T-helper 2 cell (primary cell): ENCODE measurements at places on chromosomes 2 and 18.

DNA sequence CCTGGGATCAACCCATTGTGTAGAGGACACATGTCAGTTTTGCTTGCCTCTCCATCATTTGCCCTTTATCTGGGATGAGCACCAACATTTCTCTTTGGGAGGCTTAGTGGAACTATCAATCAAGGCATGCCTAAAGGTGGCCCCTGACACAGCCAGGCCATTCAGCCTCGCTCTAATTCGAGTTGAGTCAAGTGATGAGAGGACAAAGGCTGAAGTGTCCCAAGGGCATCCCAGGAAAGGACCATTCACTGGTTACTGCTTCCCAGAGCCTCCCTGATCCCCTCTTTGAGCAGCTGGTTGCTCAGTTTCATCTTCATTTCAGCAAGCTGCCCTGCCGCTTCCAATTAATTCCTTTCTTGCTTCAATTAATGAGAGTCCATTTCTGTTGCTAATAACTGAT lies 63.5 kb downstream of the DNER start:
- DNase-seq, result no peak

DNA sequence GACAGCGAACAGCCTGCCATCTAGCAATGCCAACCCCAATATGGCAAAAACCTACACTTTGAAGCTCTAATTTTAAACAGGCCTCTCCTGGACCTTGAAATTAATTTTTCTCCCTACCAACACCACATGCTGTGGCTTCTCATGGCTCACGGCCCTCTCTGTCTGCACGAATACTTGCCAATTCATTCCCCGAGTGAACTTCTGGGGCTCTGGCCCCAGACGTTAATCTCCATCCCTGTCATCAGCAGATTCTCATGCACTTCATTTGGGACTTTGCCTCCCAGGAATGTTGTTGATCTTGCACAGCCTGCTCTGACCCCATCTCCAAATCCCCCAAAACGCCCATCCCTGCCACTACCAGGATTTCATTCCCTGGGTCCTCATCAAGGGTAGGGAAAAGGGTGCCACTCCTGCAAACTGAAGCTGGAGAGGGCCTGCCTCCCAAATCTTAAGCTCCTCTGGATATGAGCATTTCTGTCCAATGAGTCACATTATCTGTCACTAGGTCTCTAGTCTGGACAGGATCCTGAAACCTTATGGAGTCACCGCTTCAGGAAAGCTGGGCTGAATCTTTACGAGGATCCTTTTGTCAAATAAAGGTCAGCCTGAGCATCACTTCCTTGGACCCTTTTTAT lies 10.4 kb downstream of the FIGLA start:
- no peak for DNase-seq

DNA sequence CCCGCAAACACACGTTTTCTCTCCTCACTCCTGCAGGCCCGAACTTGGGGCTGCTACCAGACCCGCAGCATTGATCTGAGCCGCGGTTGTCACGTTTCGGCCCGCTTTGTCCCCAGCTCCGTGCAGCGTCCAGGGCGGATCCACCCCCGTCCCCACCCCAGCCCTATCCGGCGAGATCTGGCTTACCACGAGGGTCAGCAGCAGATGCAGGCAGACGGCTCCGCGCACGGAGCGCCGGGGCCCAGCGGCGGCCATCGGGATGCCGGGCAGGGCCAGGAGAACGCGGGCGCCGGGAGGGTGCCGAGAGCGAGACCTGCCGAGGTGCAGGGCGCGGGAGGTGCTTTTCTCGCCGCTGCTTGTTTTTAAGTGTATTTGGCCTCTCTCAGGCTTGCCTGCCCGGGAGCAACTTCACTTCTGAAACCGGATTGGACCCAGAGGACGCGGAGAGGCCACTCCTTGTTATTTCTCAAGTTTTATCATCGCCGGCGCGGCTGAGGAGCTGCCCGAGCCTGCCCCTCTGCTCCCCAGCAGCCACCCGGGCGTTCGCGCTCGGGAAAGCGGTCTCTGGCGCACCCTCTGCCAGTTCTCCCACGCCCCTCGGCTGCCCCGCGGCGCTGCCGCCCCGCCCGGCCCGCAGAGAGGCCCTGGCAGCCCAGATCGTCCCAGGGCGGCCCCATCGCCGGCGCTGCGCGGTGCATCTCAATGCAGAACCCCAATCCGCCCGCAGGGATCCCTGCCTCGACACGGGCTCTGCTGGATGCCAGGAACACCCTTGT lies at the start of gene DSC3:
Gene DSC3, minus strand, starts transcription at position 337 of the 776 bp plus-strand sequence. Its CDS starts 82 bp downstream, at position 255.
- no peak for DNase-seq

DNA sequence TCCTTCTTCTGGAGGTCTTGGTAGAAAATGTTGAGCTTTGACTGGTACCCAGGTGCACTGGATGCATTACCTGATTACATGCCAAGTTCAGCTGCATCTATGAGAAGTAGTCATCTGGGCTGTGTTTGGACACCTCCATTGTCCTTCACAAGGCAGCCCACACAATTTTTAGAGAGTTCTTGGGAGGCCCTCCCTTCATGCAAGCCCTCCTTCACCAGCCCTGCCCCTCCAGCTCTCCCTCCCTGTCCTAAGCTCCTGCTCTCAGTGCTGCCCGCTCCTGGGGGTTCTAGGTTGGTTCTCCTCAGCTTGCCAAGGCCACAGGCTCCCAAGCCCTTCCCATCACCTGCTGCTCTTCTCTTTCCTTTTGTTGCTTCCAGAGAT lies 148.7 kb downstream of the DYSF start:
- DNase-seq, result no peak

DNA sequence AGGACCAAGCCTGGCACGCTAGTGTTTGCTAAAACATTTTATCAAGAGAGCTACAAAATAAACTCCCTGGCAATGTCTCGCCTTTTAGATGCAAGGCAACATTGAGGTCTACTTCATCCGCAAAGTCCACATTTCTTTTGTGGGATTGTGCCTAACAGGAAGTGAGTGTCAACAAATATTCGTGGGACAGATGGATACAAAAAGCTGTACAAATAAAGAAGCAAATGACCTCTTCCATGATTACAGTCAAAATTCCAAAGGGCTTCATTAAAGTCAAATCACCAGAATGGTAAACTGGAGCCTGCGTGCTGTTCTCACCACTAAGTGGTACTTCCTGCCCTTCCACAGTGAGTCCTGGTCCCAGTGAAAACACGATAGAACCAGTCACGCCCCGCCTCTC lies 40.4 kb downstream of the L3MBTL4 start:
- no peak for DNase-seq

GRCh38 chr2:210913461-210913860 lies 357.1 kb downstream of the CPS1 start:
- no peak for DNase-seq

GRCh38 chr18:24876266-24876665 lies 415.8 kb downstream of the HRH4 start:
- DNase-seq, result no peak

DNA sequence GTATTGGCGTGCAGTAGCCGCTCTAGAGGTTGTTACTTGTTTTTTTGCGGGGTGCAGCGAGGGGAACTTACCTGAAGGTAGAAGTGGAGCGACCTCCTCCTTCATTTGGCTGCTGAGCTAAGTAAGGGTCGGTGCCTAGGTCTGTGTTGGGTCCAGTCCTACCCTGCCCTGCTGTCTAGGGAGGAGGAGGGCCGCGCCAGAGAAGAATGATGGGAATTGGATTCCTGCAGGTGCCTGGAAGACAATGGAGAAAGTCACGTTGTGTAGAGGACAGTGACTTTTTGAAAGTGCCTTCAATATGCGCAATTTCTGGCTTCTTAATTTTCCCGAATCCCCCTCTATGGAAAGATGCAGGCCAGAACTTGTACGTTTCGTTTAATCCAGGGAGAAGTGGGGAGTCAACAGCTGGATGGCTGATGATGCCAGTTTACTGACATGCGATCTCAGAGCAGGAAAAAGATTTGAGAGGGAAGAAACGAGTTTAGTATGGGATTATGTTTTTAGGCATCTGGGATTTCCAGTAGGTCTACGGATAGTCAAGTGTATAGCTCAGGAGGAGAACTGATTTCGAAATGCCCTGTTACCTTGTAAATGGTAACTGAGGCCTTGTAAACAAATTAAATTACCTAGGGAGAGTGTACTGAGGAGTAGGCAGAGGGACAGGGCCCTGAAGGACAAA lies 653 bp downstream of the MRPS9 start:
- DNase-seq, result no peak

- no peak for DNase-seq
These were observed 136.5 kb upstream of the TNP1 start for GRCh38 chr2:216996279-216996845.

GRCh38 chr18:77677536-77677935 lies 427.9 kb downstream of the GALR1 start:
- DNase-seq, result no peak
